ENCODE measurements at places on chromosomes 3 and 15. TPM values are rescaled to one million over a fixed set of nuclear protein-coding genes. Genes with fewer than 3 reads are reported as not detected.
A peak's percentile ranks its signal among the peaks of the same experiment; 100 is the strongest.

NUTM1 gene
- total RNA-seq = not detected

DNA sequence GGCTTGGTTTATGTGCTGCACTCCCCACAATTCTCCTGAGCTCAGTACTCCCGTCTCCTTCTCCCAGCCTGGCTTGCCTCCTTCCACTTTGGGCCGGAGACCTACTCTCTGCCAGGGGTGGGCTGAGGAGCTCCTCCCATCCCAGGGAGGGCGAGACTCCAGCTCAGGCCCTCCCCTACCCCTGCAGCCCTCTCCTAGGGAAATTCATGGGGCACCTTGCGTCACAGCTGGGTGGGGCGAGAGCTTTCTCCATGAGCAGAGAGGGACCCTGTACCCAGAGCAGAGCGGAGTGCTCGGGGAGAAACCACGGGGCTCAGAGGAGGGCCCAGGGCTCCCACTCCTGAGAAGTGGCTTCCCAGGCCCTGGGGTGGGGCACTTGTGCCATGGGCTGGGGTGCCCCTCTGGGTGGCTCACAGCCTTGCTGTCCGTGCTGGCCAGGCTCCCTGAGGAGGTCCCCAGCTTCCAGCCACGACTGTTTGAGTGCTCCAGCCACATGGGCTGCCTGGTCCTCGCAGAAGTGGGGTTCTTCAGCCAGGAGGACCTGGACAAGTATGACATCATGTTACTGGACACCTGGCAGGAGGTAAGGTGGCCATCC lies 13.3 kb downstream of the VILL start:
- no peak for DNase-seq
- H3K27ac ChIP-seq = no peak overlapping the region
- H3K36me3 ChIP-seq = peaks cover 26% of the 10 kb centered on the region
- peaks cover 15% of the 10 kb centered on the region for H3K4me1 ChIP-seq
- H3K4me3 ChIP-seq = no peak overlapping the region

- H3K36me3 ChIP-seq = no peaks in the 10 kb centered on the region
- H3K4me1 ChIP-seq = no peaks in the 10 kb centered on the region
Observed at GRCh38 chr3:185114756-185115155, 38.1 kb downstream of the C3orf70 start.

NEO1 gene
- 1.7 TPM for total RNA-seq

GRCh38 chr15:46174122-46174521 lies 539.3 kb downstream of the SQOR start:
- H3K36me3 ChIP-seq = no peaks in the 10 kb centered on the region
- DNase-seq = no peak
- H3K27ac ChIP-seq = no peak overlapping the region
- no peak overlapping the region for H3K4me3 ChIP-seq

GCNT3 gene
- not detected for total RNA-seq

DNA sequence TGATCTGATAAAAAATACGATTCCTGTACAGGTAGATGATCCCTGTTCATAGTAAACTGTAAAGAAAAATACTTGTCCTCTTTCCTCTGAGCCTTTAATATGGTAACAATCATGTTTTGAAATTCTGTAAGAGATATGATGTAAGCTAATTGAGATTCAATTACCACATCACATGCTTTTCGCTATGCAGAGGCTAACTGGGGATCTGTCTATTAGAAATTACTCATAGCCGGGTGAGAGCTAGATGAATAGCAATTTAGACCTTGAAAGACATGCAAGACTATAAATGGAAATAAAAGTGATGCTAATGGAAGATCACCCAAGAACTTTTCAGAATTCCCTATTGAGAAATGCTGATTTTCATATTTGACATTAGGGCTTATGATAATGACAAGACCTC lies 579.9 kb upstream of the ZNF717 start:
- no peaks in the 10 kb centered on the region for H3K36me3 ChIP-seq
- no peaks in the 10 kb centered on the region for H3K27me3 ChIP-seq
- H3K4me1 ChIP-seq = no peaks in the 10 kb centered on the region
- no peak overlapping the region for H3K4me3 ChIP-seq

DNA sequence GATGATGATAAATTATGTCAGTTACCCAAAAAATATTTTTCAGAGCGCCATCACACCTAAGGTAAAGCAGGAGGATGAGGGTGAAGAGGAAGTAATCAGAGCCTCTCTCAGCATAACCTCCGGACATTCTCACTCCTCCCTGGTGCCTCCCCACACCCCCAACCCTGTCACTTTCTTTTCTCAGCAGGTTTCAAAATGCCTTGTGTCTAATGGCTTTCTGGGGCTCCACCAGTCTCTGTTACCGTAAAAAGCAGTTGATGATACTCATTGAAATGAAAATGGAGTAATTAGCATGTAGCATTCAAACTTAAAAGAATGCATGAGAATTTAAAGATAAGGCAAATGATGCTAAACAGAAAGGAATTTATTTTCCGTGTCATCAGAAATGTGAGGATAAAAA lies 180.0 kb downstream of the ERC2 start:
- peaks cover 3% of the 10 kb centered on the region for H3K27me3 ChIP-seq
- no peak overlapping the region for H3K4me3 ChIP-seq
- peaks cover 23% of the 10 kb centered on the region for H3K4me1 ChIP-seq
- H3K36me3 ChIP-seq = no peaks in the 10 kb centered on the region

KLF15 gene
- total RNA-seq = not detected

PPP1R14D gene
- not detected for total RNA-seq

TFDP2 gene
- total RNA-seq = 26.3 TPM

GRCh38 chr3:96548073-96548472 lies 266.3 kb upstream of the EPHA6 start:
- H3K27me3 ChIP-seq = no peaks in the 10 kb centered on the region
- DNase-seq = no peak
- no peak overlapping the region for H3K4me3 ChIP-seq
- no peaks in the 10 kb centered on the region for H3K36me3 ChIP-seq
- H3K27ac ChIP-seq = no peak overlapping the region

GRCh38 chr3:15708882-15709677 lies 88.7 kb downstream of the ANKRD28 start:
- peaks cover 44% of the 10 kb centered on the region for H3K36me3 ChIP-seq
- no peaks in the 10 kb centered on the region for H3K4me1 ChIP-seq
- no peak overlapping the region for H3K27ac ChIP-seq
- DNase-seq = no peak

- H3K36me3 ChIP-seq = no peaks in the 10 kb centered on the region
- H3K4me1 ChIP-seq = no peaks in the 10 kb centered on the region
- DNase-seq = no peak
- H3K4me3 ChIP-seq = no peak overlapping the region
- no peak overlapping the region for H3K27ac ChIP-seq
- peaks cover 14% of the 10 kb centered on the region for H3K27me3 ChIP-seq
Observed at GRCh38 chr3:123733341-123733740, 148.5 kb upstream of the HACD2 start.

MTFMT gene
- total RNA-seq = 19.3 TPM

SERINC4 gene
- 0.21 TPM for total RNA-seq

GRCh38 chr3:16824081-16824696 lies 60.6 kb upstream of the PLCL2 start:
- peaks cover 3% of the 10 kb centered on the region for H3K36me3 ChIP-seq
- peaks cover 20% of the 10 kb centered on the region for H3K4me1 ChIP-seq
- peak; percentile 60 for DNase-seq
- peak overlapping the region; percentile 26 for H3K4me3 ChIP-seq
- no peaks in the 10 kb centered on the region for H3K27me3 ChIP-seq

ATR gene
- total RNA-seq = 35.8 TPM

GRCh38 chr3:57689367-57690053 lies 3.4 kb downstream of the DENND6A start:
- peak overlapping the region; percentile 8 for H3K4me3 ChIP-seq
- no peak for DNase-seq
- peaks cover 20% of the 10 kb centered on the region for H3K36me3 ChIP-seq
- peaks cover 48% of the 10 kb centered on the region for H3K4me1 ChIP-seq

COLQ gene
- 6.0 TPM for total RNA-seq

CCR9 gene
- total RNA-seq = not detected

GRCh38 chr3:170565495-170565894 lies 20.4 kb downstream of the SLC7A14 start:
- H3K4me1 ChIP-seq = peaks cover 10% of the 10 kb centered on the region
- DNase-seq = no peak
- no peak overlapping the region for H3K27ac ChIP-seq
- H3K27me3 ChIP-seq = peaks cover 14% of the 10 kb centered on the region
- no peaks in the 10 kb centered on the region for H3K36me3 ChIP-seq

DNA sequence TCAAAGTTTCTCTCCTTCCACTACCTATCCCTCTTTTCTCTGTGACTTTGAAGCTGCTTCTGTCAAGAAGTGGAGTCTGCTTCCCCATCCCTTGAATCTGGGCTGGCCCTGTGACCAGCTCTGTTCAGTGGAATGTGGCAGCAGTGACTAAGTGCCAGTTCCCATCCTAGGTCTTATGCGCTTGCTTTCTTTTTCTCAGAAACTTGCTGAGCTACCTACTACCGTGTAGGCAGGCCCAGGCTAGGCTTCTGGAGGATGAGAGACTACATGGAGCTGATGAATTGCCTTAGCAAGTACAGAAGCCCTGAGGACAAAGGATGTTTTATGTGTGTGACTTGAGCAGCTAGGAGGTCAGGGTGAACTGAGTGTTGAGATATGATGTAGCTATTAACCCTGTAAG lies 123.2 kb downstream of the PDCD6IP start:
- DNase-seq = no peak
- no peaks in the 10 kb centered on the region for H3K4me1 ChIP-seq
- H3K36me3 ChIP-seq = no peaks in the 10 kb centered on the region
- H3K27ac ChIP-seq = no peak overlapping the region
- H3K4me3 ChIP-seq = no peak overlapping the region

ERC2 gene
- not detected for total RNA-seq

FAM98B gene
- 43.9 TPM for total RNA-seq

- DNase-seq = no peak
- no peaks in the 10 kb centered on the region for H3K36me3 ChIP-seq
- H3K4me1 ChIP-seq = peaks cover 7% of the 10 kb centered on the region
- no peak overlapping the region for H3K27ac ChIP-seq
Observed at GRCh38 chr3:31307131-31307785, 225.5 kb upstream of the STT3B start.

GRCh38 chr15:43253431-43254403 lies 13.0 kb downstream of the TGM5 start:
- no peak overlapping the region for H3K27ac ChIP-seq
- DNase-seq = peak; percentile 57
- H3K4me3 ChIP-seq = no peak overlapping the region
- peaks cover 4% of the 10 kb centered on the region for H3K27me3 ChIP-seq
- H3K4me1 ChIP-seq = peaks cover 56% of the 10 kb centered on the region

RASGRP1 gene
- total RNA-seq = 161 TPM

Measured in activated CD8-positive, alpha-beta T cell treated with anti-CD3 and anti-CD28 coated beads, Interleukin-2, amount 10 ng/mL, durations not matched to agents 7 days and 5 days (primary cell).